ENCODE measurements at places on chromosomes 7 and 10.

GRCh38 chr10:86102451-86102850 lies 264.1 kb downstream of the GRID1 start:
- no peak for DNase-seq

DNA sequence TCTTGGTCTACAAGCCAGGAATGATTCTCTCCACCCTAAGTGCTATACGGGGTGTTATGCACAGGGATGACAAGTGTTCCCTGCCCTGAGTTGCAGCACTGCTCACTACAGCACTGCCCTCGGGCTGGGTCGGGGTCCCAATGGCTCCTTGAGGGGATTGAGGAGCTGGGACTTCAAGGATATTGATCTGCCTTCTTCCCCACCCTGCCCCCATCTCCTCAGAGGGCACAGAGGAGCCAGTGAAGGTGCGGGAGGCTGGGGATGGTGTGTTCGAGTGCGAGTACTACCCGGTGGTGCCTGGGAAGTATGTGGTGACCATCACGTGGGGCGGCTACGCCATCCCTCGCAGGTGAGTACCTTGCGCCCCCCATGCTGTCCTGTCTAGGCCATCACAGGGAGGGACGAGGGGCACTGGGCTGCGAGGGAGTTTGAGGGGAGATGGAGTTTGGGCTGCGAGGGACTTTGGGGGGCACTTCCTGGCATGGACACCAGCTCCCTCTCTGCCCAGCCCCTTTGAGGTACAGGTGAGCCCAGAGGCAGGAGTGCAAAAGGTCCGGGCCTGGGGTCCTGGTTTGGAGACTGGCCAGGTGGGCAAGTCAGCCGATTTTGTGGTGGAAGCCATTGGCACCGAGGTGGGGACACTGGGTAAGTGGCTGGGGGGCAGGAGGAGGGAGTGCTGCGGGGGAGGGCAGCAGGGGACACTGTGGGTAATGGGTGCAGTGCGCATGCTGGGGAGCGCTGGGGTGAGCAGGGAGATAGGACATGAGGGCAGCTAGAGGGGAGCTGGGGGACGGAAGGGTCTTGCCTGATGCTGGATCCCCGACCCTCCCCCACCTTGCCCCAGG lies 10.3 kb downstream of the FLNC start:
- no peak for DNase-seq

DNA sequence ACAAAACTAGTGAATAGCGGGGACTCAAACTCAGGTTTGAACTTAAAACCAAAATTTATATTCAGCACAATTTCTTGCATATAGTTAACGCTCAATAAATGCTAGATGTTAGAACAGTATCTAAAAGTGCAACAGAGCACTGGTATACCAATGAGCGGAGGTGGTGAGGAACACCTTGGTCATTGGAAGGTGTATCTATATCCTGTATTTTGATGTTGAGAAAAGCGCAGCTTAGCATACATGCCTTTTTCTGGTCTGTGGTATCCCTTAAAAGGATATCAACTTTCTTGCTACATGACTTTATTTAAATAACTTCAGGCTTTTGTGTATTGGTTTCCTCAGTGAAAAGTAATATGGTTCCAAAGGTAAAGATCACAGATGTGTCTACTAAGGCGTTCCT lies 33.3 kb upstream of the DNAJB12 start:
- DNase-seq, result no peak

DNA sequence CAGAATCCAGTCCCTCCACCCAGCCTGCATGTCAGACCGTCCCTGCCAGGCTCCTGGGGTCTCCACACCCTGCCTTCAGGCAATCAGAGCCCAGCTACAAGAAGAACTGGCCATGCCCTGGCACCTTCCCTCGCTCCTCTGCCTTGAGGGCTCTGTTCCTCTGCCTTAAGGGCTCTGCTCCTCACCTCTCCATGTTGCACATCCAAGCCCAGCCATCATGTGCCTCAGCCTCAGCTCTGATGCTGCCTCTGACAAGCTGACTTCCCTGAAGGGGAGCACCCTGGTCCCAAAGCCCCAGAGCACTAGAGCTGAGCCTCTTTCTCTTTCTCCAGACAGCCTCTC lies 50.3 kb upstream of the ANTXRL start:
- DNase-seq, result no peak

- no peak for DNase-seq
Measured at GRCh38 chr7:121936951-121937623, 64.1 kb downstream of the PTPRZ1 start.

Data from RPMI7951 (cell line).